ENCODE measurements at places on chromosomes 4 and X.

GRCh38 chrX:107465932-107466620 lies 16.6 kb downstream of the FRMPD3 start:
- no peak overlapping the region for H3K4me3 ChIP-seq
- no peak overlapping the region for H3K27ac ChIP-seq
- H3K4me1 ChIP-seq = no peaks in the 10 kb centered on the region
- H3K36me3 ChIP-seq = no peaks in the 10 kb centered on the region
- no peak for DNase-seq

DNA sequence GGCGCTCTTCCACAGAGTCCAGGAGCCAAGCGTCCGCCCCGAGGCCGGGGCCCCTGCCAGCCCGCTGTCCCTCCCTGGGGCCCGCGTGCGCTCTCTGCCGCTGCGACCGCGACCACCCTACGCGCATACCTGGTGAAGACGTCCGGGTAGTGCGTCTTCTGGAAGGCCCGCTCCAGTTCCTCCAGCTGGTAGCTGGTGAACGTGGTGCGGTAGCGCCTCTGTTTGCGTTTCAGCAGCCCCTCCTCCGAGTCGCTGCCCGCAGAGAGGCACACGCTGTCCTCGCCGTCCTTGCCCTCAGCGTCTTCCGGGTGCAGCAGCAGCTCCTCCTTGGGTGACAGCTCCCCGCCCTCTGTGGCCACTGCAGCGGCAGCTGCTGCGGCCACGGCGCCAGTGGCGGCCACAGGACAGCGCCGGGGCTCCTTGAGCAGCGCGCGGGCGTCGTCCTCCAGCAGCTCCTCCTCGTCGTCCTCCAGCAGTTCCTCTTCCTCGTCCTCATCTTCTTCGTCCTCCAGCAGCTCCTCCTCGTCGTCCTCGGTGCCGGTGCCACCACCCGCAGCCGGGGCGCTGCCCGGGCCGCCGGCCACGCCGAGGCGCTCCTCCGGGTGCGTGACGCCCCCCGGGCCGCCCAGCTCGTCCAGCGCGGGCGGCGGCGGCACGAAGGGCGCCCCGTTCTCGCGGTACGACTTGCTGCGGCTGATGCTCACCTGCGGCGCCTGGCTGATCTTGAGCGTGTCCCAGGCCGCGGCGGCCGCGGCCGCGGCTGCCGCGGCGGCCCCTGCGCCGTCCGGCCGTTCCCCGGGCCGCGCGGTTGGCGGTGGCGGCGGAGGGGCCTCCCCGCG lies 2.8 kb downstream of the ARX start:
- no peak overlapping the region for H3K27ac ChIP-seq
- no peaks in the 10 kb centered on the region for H3K4me1 ChIP-seq
- no peak for DNase-seq
- no peak overlapping the region for H3K4me3 ChIP-seq
- H3K36me3 ChIP-seq = no peaks in the 10 kb centered on the region

DNA sequence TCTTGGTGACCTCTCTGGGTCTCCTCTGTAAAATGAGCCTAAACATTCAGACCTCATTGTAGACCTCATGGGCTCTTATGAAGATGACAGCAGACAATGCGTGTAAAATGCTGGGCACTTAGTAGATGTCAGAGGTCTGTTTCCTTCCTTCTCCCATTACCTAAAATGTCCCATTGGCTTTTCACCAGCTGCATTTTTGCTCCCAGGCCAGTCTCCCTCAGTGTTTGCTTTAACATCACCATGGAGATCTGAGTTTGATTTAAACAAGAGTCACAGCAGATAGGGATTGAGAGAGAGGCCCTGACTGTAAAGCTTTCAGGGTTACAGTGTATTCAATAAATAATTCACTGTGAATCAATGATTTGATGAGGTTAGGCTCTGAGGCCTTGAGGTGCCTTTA lies 24.3 kb downstream of the PSAPL1 start:
- H3K27ac ChIP-seq = no peak overlapping the region
- H3K27me3 ChIP-seq = no peaks in the 10 kb centered on the region
- H3K4me1 ChIP-seq = no peaks in the 10 kb centered on the region
- no peak overlapping the region for H3K4me3 ChIP-seq
- H3K36me3 ChIP-seq = no peaks in the 10 kb centered on the region

DNA sequence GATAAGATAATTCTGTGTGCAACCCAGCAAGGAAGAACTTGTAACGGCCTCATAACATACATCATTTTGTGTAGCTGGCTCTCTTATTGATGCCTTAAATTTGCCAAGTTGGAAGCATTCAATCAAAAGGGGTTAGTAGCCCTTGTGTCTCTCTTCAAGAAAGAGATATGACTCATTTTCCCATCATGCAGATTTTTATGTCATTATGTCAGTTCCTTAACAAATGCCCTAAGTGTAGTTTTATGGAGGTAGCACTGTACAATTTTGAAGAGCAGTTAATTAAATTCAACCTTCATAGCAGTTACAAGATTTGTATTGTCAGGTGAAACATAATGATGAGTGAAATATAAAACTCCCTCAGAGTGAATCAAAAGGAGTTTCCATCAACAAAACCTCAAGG lies 215.6 kb downstream of the GRIA3 start:
- no peak overlapping the region for H3K27ac ChIP-seq
- DNase-seq = no peak
- no peaks in the 10 kb centered on the region for H3K27me3 ChIP-seq
- H3K4me3 ChIP-seq = no peak overlapping the region
- no peaks in the 10 kb centered on the region for H3K4me1 ChIP-seq

DNA sequence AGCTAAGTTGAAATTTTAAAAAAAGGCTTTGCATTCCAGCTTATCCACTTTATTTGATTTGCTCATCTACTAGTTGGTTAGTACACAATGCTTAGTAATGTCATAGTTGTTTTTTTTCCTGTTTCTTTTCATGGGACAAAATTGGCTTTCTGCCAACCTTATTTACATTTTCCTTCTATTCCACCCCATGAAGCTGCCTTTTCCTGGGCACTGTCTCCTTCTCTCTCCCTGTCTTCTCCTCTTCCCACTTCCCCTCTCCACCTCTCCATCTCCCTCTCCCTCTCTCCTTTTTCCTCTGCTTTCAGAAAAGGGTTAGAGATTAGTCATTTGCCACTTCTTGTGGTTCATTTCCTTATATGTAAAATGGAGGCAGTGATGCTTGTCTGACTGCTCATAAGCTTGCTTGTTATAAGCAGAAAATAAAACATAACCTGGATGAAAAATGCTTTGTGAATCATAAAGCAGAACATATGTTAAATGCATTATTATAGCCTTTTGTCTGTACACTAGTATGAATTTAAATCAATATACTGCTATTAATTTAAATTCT lies 181.9 kb downstream of the CEP135 start:
- H3K27ac ChIP-seq = no peak overlapping the region
- H3K4me1 ChIP-seq = no peaks in the 10 kb centered on the region
- H3K36me3 ChIP-seq = no peaks in the 10 kb centered on the region
- H3K4me3 ChIP-seq = no peak overlapping the region
- H3K27me3 ChIP-seq = no peaks in the 10 kb centered on the region
- no peak for DNase-seq

GRCh38 chr4:8614365-8615193 lies 22.0 kb downstream of the CPZ start:
- no peaks in the 10 kb centered on the region for H3K4me1 ChIP-seq
- H3K27ac ChIP-seq = no peak overlapping the region
- H3K36me3 ChIP-seq = no peaks in the 10 kb centered on the region
- H3K4me3 ChIP-seq = no peak overlapping the region
- no peak for DNase-seq
- no peaks in the 10 kb centered on the region for H3K27me3 ChIP-seq

- no peak overlapping the region for H3K4me3 ChIP-seq
- H3K27me3 ChIP-seq = no peaks in the 10 kb centered on the region
- no peak for DNase-seq
- H3K36me3 ChIP-seq = no peaks in the 10 kb centered on the region
- H3K27ac ChIP-seq = no peak overlapping the region
Measured at GRCh38 chr4:108902769-108903168, 139.9 kb upstream of the ETNPPL start.

DNA sequence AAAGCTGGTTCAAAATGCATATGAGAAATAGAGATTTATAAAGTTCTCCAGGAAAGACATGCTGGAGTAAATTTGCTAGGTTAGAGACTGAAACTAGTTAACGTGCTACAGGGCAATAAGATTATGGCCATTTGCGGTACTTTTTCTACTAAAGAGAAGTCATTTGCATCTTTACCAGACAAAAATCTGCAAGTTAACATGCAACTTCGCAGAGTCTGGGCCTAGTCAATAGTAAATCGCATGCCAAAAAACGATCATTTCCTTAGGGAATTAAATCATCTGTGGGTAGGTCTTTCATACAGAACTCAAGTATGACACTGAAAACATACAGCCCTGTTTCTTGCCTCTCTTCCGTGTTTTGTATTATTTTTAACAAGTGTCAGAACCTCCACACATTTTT lies 32.8 kb upstream of the REST start:
- H3K4me3 ChIP-seq = no peak overlapping the region
- no peaks in the 10 kb centered on the region for H3K27me3 ChIP-seq
- H3K4me1 ChIP-seq = no peaks in the 10 kb centered on the region
- H3K27ac ChIP-seq = no peak overlapping the region
- DNase-seq = no peak

GRCh38 chr4:76374798-76375197 lies 46.1 kb downstream of the CCDC158 start:
- no peaks in the 10 kb centered on the region for H3K4me1 ChIP-seq
- H3K4me3 ChIP-seq = no peak overlapping the region
- DNase-seq = no peak
- H3K27me3 ChIP-seq = no peaks in the 10 kb centered on the region
- no peak overlapping the region for H3K27ac ChIP-seq
- H3K36me3 ChIP-seq = no peaks in the 10 kb centered on the region

GRCh38 chr4:99998062-99998867 lies 48.2 kb upstream of the H2AZ1 start:
- no peaks in the 10 kb centered on the region for H3K27me3 ChIP-seq
- no peak overlapping the region for H3K4me3 ChIP-seq
- no peak overlapping the region for H3K27ac ChIP-seq

GRCh38 chrX:106980952-106981626 lies 18.9 kb downstream of the MORC4 start:
- H3K36me3 ChIP-seq = no peaks in the 10 kb centered on the region
- no peak overlapping the region for H3K27ac ChIP-seq
- DNase-seq = no peak
- H3K4me1 ChIP-seq = no peaks in the 10 kb centered on the region
- H3K27me3 ChIP-seq = no peaks in the 10 kb centered on the region

DNA sequence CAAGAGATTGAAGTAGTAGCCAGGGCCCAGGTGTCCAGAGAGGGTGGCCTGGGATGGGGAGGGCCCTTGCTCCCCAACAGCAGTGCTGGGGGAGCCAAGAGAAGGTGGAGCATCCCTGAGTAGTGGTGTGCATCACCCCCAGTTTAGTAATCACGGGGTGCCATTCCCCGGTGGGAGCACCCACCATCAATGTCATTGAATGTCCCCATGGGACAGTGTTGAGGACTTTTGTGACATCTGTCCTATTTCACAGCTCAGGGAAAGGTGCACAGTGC lies 4.4 kb upstream of the CPZ start:
- no peaks in the 10 kb centered on the region for H3K27me3 ChIP-seq
- no peak overlapping the region for H3K4me3 ChIP-seq
- H3K27ac ChIP-seq = no peak overlapping the region
